ENCODE measurements at places on chromosomes 5 and 9.

- no peak for DNase-seq
These were observed 40.2 kb downstream of the SPEF2 start for GRCh38 chr5:35657877-35658276.

- no peak for DNase-seq
These were observed 113.7 kb downstream of the RASEF start for GRCh38 chr9:82949203-82949602.

GRCh38 chr5:174563899-174564298, 160.5 kb upstream of the MSX2 start:
- no peak for DNase-seq

- no peak for DNase-seq
These were observed 170.6 kb downstream of the RMI1 start for GRCh38 chr9:84151236-84151635.

- DNase-seq = no peak
These were observed 12.1 kb upstream of the RCL1 start for GRCh38 chr9:4780651-4781050.

DNA sequence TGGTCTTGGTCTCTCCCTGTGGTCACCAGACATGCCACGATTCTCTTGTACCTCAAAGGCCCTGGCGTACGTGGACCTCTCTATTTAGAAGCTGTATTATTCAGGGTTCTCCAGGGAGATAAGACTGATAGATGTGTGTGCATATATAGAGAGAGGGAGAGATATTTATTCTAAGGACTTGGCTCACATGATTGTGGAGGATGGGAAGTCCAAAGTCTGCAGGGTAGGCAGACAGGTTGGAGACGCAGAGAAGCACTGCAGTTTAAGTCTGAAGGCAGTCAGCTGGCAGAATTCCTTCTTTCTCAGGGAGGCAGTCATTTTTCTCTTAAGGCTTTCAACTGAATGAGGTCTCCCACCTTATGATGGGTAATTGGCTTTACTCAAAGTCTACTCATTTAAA, 16.3 kb downstream of the C9orf57 start:
- no peak for DNase-seq

GRCh38 chr9:109931623-109932022, 151.6 kb downstream of the PALM2AKAP2 start:
- no peak for DNase-seq

GRCh38 chr5:127587246-127587917, 61.5 kb upstream of the CTXN3 start:
- DNase-seq = no peak

- no peak for DNase-seq
These were observed 152.9 kb downstream of the PIK3R1 start for GRCh38 chr5:68368311-68369022.

- DNase-seq = no peak
These were observed 183.0 kb downstream of the FANCC start for GRCh38 chr9:95134457-95134881.

Data from HFF-Myc (cell line).